Activated effector memory CD4-positive, alpha-beta T cell treated with anti-CD3 and anti-CD28 coated beads, Interleukin-2, amount 50 U/mL, for 16 hours (primary cell): ENCODE measurements at places on chromosomes 11 and 22.

GRCh38 chr11:75768909-75769771, 562 bp downstream of the DGAT2 start:
- no peak for DNase-seq

GRCh38 chr11:31817054-31817620, 6.0 kb upstream of the PAX6 start:
- DNase-seq = no peak

GRCh38 chr11:35030716-35031213, 108.2 kb upstream of the CD44 start:
- DNase-seq = peak; percentile 78

GRCh38 chr11:120589376-120589775, 77.8 kb downstream of the GRIK4 start:
- DNase-seq = no peak

DNA sequence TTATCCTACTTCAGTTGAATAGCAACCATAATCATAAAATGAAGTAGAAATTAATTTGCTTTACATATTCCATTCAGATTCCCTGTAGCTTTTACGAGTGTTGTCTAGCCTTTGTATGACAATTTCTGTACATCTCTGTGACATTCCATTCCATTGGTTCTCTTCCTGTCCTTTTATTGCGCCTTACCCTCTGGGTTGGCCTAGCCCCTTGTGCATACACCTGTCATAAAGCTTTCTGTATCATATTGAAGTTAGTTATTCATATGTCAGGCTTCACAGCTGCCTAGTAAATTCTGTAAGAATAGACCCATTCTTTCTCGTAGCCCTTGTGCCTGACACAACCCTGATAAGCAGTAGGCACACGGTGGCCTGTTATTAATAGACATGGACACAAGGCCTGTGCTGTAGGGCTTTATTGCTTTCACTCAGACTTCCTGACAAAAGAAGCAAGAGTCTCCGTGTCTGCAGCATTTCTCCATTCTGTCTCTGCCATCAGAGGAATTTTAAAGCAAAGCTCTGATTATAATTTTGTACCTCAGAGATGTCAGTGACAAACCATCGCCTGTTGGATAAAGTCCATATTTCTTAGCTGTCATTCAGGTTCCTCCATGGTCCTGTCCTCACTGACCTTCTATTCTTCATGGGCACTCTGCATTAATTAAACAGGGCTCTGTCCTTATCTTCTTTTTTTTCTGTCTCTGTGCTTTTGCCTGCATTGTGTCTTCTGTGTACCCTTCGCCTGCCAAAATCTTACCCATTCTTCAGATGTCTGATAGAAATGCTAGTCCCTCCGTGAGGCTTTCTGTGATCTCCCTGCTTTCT, 49.4 kb downstream of the BID start:
- DNase-seq = no peak

GRCh38 chr11:102377891-102378290, 30.9 kb downstream of the BIRC2 start:
- DNase-seq = no peak

- no peak for DNase-seq
These were observed 25.9 kb upstream of the SLC5A4 start for GRCh38 chr22:32281072-32281471.

DNA sequence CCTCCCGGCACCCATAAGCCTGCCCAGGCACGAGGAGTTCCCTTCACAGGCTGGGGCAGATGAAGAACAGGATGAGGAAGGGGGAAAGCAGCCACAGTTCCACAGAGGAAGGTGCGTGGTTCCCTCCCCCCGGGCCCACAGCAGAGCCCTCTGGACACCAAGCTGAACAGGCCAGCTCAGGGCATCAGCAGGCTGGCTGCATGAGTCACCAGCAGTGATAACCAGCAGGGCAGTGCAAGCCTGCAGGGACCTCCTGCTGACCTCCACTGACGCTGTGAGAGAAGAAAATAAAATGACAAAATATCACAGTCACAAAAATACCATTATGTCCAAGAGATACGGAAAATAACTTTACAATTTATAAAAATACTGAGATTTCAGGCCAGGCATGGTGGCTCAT, 11.5 kb downstream of the RTL6 start:
- no peak for DNase-seq

- peak; percentile 45 for DNase-seq
These were observed 22.3 kb downstream of the DHCR7 start for GRCh38 chr11:71425860-71426259.
